ENCODE measurements at places on chromosomes 5 and 9. TPM values are rescaled to one million over a fixed set of nuclear protein-coding genes. Genes with fewer than 3 reads are reported as not detected.

Gene OR1Q1
- total RNA-seq: not detected

Gene PCDHAC1
- total RNA-seq: not detected

Gene SV2C
- not detected for total RNA-seq

Gene OXCT1
- 13.4 TPM for total RNA-seq

Gene NEUROG1
- total RNA-seq: not detected

Gene JADE2
- total RNA-seq: 75.7 TPM

Gene PAPPA
- total RNA-seq: 78.9 TPM

Gene PBX3
- total RNA-seq: 40.4 TPM

Gene HIGD2A
- total RNA-seq: 85.7 TPM

Gene NME5
- total RNA-seq: 1.9 TPM

Gene FOXD4L3
- not detected for total RNA-seq

Gene DRD1
- not detected for total RNA-seq

Gene ARHGAP26
- total RNA-seq: 2.6 TPM

Gene ZNF367
- 1.3 TPM for total RNA-seq

Gene GPR151
- total RNA-seq: not detected

Gene OLFML2A
- 0.49 TPM for total RNA-seq

Gene NUTM2G
- not detected for total RNA-seq

Gene RASEF
- not detected for total RNA-seq

Gene OSMR
- total RNA-seq: 99.3 TPM

Gene FOXD4L6
- total RNA-seq: not detected

Gene DTWD2
- 1.9 TPM for total RNA-seq

Gene FCHO2
- 7.4 TPM for total RNA-seq

Gene BHMT2
- total RNA-seq: 1.5 TPM

Gene CFAP77
- not detected for total RNA-seq

Gene AGXT2
- total RNA-seq: not detected

Gene OR1J2
- not detected for total RNA-seq

Gene LCNL1
- not detected for total RNA-seq
